ENCODE measurements at places on chromosomes 2 and 18.
A peak's percentile ranks its signal among the peaks of the same experiment; 100 is the strongest.

GRCh38 chr18:46867367-46868143 is 49.8 kb downstream of the PIAS2 start:
- DNase-seq = peak; percentile 4

- DNase-seq = peak; percentile 64
These were observed 180.6 kb downstream of the ZNF407 start for GRCh38 chr18:74778191-74778847.

DNA sequence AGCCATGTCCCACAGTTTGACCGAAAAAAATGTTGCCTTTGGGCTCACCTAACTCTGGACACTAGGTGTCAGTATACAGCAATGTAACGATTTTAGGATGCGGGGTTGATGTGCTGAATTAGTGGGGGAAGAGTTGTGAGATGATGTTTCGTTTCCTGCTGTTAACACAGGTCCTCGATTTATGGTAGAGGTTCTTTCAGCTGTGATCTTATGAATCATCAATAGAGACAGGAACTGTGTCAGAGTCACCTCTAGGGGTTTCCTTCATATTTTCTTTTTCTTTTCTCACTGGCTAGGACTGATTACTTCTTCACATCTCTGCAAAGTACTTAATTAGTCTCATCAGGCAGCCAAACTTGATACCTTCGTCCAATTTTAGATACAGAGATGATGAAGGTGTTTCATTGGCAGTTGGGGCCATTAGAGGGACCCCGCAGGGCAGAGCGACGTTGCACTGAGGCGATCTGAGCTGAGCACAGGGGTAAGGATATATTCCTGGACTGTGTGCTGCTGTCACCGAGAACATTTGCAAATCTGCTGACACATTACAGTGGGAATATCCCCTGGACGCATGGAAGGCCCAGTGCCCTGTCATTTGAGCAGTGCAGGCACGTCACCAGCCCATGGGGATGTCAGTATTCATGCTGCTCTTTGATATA is 10.2 kb upstream of the MMADHC start:
- DNase-seq = peak; percentile 91

- DNase-seq = no peak
These were observed 549.9 kb downstream of the XIRP2 start for GRCh38 chr2:167438206-167438605.

DNA sequence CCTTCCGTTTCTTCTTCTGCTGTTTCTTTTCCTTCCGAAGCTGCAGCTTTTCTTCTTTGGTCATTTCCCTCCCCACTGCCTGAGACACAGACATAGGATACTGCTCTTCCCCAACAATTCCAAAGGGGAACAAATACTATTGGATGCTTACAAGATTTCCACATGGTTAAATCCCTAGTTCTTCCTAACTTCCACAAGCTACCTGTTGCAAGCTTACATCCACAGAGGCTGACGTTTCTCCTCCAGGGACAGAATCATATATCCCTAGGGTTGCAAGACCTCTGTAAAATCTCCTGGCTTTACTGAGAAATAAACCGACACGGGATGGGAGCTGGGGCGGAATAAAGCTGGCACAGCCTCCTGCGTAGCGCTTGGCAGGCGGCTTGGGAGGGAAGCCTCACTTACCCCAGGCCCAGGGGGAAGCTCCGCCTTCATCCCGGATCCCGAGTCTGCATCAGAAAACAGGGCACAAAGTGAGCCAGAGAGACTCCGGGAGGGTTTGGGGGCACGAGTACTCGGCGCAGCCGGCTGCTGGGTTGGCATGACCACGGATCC is 590 bp downstream of the EIF2B4 start:
- peak; percentile 57 for DNase-seq

- DNase-seq = peak; percentile 26
These were observed 52.9 kb upstream of the NABP1 start for GRCh38 chr2:191625016-191625415.
